ENCODE measurements at places on chromosomes 5 and 9.

GRCh38 chr5:118989816-118990215 lies 1.5 kb upstream of the DTWD2 start:
- DNase-seq: no peak

GRCh38 chr5:137070521-137070920 lies 428.6 kb downstream of the SPOCK1 start:
- DNase-seq: no peak

- DNase-seq: no peak
Observed at GRCh38 chr9:88724331-88724730, 189.4 kb downstream of the NXNL2 start.

DNA sequence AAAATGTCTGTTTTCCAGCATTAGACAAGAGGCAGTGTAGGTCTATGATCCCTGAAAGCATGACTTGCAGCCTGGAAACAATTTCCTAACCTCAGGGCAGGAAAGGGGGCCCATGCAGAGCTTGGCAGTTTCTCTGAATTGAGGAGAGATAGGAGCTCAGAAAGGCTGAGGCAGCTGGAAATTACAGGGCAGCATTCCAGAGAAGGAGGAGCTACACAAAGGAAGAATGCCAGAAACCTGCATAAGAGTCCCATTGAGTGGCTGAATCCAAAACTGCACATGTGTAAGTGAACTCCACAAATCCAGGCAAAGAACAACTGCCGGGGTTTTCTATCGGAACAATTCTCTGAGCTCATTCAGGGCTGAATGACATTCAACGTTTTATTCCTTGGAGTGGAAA lies 346.8 kb downstream of the PIK3R1 start:
- no peak for DNase-seq

- no peak for DNase-seq
Observed at GRCh38 chr9:137082925-137083290, 3.9 kb upstream of the MAN1B1 start.

DNA sequence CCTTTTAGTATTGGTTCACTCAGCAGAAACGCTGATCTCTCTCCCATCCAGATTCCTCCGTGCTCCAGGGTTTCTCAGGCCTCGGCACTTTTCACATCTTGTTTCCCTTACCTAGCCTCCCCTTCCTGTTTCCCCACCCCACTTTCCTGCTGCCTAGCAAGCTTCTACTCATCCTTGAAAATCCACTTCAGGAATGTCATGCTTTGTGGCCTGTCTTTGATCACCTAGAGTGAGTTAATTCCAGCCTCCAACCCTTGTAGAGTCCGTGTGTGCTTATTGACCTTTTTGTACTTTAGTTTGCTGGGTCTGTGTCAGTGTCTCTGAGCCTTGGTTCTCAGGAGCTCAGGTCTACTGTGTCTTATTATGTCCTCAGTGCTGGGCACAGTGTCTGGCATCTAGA lies 116.6 kb downstream of the AOPEP start:
- no peak for DNase-seq

- DNase-seq: no peak
Observed at GRCh38 chr5:54932789-54933188, 52.6 kb downstream of the ESM1 start.

DNA sequence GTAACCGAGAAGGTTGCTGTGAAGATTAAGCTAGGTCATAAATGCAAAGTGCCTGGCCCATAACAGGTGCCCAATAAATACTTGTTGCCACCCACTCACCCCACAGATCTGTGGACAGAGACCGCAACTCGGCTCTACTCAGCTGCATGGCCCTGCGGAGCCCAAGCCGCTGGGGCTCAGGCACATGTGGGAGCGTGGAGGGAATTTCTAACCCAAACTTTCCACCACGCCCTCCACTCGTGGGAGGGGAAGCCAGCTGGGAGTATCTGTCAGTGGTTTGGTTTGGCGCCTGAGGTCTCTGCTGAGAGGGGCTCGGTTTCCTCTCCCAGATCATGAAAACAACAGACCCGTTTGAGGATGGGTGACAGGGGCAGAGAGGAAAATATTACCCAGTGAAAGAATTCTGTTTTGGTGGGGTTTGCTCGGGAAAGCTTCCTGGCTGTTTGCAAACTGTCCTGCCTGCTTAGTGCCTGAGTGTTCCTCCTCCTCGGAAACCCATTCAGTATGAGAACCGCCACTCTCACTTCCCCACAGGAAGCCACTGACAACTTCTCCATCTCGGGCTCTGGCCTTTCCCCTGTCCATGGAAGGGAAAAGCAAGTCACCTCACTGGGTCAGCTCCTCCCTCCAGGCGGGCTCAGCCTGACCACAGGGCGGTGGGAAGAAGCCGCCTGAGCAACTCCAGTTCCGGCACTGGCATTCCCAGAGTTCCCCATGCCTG lies 60.1 kb downstream of the RGS3 start:
- DNase-seq: no peak

GRCh38 chr9:115350548-115350947 lies 232.6 kb upstream of the TNC start:
- no peak for DNase-seq

GRCh38 chr9:101590901-101591300 lies 3.9 kb downstream of the PPP3R2 start:
- DNase-seq: no peak

DNA sequence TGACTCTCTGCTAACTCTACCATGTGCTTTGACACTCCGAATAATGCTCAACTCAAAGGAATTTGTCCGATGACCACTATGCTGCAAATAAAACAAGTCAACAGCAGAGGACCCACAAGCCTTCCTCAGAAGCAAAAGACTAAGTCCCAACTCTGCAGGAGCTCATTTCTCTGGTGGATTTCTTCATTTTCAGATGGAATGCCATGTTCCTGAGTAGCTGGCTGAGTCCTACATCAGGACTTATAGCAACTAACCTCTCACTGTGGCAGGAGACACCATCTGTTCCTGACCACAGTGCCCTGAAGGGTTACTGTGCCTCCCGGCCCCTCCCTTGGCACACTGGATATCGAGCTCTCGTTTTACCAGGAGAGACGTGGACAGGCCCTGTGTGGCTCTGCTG lies 20.8 kb downstream of the LHFPL2 start:
- DNase-seq: no peak

- DNase-seq: no peak
Observed at GRCh38 chr5:19975795-19976194, 12.2 kb downstream of the CDH18 start.

- no peak for DNase-seq
Observed at GRCh38 chr9:6229619-6230018, 14.0 kb downstream of the IL33 start.

- no peak for DNase-seq
Observed at GRCh38 chr5:79011219-79011836, 26.2 kb upstream of the ARSB start.

DNA sequence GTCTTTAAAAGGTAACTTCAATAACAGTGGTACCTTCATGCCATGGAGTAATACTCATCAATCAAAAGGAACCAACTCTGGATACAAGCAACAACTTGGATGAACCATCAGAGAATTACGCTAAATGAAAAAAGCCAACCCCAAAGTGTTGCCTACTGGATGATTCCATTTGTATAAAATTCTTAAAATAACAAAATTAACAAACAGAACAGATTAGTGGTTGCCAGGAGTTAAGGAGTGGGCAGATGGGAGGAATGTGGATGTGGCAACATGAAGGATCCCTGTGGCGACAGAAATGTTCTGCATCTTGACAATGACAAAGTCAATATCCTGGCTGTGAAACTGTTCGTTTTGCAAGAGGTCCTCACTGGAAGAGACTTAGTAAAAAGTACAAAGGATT lies 50.5 kb downstream of the SPTLC1 start:
- DNase-seq: no peak

- DNase-seq: no peak
Observed at GRCh38 chr9:96137671-96138429, 164.1 kb downstream of the HSD17B3 start.

DNA sequence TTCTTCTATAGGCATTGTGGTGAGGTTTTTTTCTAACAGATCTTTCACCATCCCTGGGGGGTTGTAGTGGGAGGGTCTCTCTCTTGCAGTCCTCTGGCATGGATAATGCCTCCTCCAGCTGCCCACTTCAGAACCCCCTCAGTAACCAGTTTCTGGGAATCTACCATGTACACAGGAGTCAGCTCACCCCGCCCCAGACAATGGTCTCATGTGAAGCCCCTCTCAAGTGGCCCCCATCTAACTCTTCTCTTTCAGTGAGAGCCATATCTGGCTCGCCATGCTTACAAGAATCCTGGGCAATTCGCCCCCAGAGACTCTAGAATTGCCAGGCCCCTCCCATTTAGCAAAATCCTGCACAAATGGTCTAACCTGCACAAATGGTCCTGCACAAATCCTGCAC lies 144.4 kb upstream of the FSTL4 start:
- DNase-seq: no peak

DNA sequence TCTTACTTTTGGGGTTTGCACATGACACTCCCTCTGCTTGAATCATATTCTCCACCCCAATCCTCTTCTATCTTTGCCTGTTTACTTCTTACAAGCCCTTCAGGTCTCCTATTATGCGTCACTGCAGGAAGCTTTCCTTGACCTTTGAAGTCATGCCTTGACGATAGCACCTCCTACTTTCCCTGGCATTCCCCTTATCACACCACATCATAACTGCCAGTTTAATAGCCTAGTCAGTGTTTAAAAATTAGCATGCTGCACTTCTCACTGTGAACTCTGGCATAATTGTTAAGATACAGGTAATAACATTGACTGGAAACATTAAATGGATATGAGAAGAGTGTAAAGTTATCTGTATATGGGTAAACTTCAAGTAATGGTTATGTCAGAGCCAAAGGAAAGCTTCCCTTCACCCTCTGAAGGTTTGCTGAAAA lies 37.1 kb upstream of the CEP120 start:
- no peak for DNase-seq

DNA sequence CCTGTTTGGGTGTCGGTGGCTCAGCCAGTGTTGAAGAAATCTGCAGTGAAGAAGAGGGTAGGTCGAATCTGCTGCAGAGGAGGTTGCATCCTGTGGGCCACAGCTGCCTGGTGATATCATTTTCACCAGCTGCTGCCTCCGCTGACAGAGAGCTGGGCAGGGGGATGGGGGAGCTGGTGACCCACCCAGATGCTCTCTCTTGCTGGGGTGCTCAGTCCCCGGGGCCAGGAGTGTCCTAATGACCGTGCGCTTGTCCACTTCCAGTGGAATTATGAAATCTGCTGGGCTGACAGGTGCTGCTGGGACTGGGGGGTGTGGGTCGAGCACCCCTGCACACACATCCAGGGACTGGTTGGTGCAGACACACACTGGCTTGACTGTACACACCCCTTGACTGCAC lies 83.2 kb upstream of the IRX4 start:
- no peak for DNase-seq

Measured in stimulated activated CD4-positive, alpha-beta T cell treated with anti-CD3 and anti-CD28 coated beads, Interleukin-1b, Interleukin-23, amount 100 ng/mL, for 24 hours (primary cell).